Neural progenitor cell (in vitro differentiated cells): ENCODE measurements at places on chromosomes 4 and X.
A peak's percentile ranks its signal among the peaks of the same experiment; 100 is the strongest.

GRCh38 chrX:1423215-1423614 is 29.5 kb downstream of the ASMTL start:
- DNase-seq: no peak

DNA sequence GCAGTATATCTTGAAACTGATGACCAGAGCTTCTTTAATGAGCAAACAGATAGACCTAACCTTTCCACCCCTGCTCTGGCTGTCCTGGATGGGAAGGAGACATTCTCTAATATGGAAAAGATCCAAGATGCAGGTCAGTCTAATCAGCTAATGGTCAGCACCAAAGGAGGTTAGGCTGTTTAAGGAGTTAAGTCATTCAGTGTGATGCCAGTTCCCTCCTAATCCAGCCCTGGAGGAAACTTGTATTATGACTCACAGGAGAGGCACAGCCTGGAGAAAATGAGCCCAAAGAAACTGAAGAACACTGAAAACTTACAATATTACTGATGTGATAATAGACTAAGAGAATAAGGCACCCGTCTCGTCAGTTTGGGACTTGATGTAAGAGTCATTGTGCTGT is 323.0 kb downstream of the HNRNPD start:
- no peak for DNase-seq

DNA sequence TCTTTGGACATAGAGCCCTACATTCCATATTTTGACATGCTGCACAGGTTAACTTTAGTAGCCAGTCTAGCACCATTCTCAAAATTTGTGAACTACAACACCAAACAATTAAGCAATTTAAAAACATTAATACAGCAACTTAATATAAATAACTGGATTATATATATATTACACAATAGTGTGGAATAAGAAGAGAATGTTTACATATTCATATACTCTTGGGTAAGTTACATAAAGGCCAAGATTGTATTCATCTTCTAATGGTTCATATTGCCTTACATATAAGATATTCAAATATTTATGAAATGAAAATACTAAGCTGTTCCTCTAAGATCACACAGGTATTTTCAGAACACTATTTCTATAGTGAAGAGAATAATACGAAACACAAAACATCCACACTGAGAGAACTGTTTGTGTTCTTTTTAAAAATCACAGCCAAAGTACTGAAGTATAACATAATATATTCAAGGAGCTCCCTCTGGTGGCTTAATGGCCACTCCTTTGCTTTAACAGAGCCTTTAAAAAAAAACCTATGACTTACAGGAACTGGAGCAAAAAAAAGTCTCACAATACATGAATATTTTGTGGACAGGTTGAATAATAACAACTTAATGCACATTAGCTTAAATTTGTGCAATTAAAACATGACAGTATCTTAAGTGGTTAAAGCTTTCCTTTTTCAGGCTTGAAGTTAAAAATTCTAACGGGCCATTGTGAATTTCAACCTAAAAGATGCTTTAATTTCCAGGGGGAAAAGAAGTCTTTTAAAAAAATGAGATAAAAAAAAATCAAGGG is 46.2 kb downstream of the NEK1 start:
- peak; percentile 73 for DNase-seq

DNA sequence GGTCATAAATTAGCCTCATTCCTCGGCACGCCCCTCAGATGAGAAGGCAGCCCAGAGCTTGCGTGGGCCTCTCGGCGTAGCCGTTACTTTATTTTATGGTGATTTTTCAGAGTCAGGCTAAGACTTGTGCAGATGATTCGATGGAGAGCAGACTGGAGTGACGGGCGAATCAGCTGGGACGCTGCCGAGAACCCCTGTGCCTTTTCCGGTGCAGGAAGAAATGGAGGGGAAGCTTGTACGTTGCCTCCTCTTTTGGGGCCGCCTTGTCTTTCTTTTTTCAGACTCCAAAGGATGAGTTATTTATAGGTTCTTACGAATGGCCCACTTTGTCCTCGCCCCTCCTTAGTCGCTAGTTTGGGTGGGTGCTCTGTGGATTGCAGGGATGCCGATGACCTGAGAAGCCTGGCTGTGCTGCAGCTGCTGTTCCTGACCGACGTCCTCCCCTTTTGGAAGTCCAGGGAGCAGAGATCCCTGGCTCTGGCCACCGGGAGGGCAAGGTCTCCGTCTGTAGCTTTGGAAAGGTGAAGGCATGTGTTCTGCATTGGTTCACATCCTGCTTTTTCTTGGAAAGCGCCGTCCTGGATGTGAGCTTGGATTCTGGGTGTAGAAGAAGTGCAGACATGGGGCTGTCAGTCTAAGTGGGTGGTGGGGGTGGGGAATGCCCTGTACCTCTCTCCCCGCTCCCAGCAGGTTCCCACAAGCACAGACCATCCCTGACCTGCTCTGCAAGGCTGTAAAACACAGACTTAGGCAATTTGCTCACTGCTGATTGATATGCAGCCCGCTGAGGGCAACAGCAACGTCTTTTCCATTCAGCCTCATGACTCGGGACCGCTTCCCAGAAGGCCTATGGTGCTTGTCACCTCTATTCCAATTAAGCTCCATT is 9.3 kb downstream of the SORCS2 start:
- no peak for DNase-seq

DNA sequence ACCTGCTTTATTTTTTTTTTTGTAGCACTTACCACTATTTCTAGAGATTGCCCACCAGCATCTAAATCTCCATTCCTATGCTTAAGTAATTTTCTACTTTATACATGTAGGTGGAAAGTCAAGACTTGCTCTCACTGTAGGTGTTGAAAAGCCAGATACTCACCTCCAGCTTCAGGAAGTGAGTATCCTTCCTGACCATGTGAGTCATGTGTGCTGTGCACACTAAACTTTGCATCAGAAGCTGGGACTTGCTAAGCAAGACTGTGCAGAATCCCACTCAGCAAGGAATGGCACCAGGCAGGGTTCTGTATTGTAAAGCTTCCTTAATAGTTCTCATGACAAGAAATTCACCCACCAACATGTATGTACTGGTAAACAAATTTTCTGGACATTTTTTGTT is 151.8 kb downstream of the POU4F2 start:
- DNase-seq: no peak

DNA sequence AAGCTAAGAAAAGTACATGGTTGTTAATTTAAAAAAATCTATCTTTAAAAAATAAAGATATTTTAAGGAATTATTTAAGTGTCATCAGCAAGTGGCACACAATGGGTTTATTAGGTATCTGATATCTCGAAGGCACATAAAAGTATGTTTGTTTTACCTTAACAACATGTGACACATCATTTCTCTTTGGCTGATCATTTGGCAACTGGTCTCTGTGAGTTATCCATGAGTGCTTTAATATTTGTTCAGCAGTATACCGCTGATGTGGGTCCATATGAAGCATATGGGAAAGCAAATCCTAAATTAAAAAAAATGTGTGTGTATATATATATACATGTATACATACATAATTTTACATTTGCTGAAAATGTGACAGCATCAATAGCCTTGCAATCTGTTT is 123.2 kb downstream of the RPS6KA6 start:
- no peak for DNase-seq

DNA sequence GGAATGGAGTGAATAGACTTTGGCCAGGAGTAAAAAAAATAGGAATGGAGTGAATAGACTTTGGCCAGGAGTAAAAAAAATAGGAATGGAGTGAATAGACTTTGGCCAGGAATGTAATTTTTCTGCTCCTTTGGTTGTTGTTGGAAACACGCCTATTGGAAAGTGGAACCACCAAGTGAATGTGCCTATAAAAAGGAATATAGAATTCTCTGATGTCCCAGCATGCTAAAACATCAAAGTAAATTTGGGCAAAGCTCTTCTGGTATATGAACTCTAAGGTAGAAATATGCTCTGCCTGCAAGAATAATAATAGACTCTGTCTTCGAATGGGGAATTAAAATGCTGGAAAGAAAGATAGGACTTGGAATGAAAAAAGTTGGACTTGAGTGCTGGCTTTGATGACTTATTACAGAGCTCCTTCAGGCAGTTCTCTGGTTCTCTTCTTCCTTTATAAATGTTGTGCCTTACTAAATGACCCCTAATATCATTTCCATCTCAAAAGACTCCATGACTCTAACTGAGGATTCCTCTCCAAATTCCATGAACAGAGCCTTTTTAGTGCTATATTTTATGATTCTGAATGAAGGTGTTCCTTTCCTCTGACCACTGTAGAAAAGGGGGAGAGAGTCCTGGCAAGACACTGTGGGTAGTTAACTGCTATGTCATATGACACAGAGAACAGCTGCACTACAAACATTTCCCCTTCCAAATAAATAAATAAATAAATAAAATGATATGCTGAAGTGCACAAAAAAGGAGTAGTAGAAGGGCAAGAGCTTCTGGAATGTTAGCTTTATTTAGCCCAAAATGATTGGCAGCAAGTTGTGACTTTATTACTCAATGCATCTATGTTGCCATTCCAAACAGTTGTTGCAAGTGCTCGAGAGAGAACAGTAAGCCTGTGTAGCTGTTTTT is 13.5 kb upstream of the GBA3 start:
- no peak for DNase-seq

GRCh38 chr4:52142816-52143215 is 91.7 kb downstream of the SPATA18 start:
- DNase-seq: no peak

DNA sequence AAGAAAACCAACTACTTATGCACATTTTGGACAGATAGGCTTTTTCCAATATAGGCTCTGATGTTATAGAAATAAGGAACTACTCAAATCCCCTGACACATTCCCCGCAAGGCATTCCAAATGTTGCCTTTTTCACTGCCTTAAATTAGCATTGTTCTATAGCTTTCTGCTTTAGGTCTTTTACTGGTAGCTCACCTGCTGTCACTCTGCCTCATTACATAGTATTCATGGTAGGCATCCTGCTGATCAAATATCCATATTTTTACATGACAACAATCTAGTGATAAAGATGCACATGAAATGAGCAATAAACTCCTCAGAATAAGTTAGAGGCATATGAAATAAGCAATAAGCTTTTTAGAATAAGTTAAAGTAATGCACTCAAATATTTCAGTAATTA is 542.7 kb downstream of the FAM133A start:
- no peak for DNase-seq

GRCh38 chr4:27094224-27094623 is 233.6 kb downstream of the STIM2 start:
- DNase-seq: no peak

GRCh38 chr4:147244786-147245185 is 236.1 kb upstream of the EDNRA start:
- DNase-seq: no peak

DNA sequence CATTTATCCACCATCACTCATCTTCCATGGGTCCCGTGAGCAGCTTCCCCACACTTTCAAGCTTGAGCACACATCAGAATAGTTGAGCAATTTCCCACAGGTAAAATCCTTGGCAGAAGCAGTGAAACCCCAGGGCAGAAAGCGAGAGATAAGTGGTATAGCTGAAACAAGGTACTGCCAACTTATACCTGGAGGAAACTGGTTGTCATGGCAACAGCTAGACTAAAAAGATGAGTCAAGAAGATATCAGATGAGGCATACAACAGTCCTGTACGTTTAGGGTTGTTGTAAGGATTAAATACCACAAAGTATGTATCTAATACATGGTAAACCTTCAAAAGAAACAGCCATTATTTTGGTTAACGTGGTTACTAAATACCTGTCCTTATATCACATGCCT is 66.9 kb upstream of the PHOX2B start:
- DNase-seq: no peak

- DNase-seq: no peak
Observed at GRCh38 chr4:123553733-123554637, 157.4 kb downstream of the SPRY1 start.

DNA sequence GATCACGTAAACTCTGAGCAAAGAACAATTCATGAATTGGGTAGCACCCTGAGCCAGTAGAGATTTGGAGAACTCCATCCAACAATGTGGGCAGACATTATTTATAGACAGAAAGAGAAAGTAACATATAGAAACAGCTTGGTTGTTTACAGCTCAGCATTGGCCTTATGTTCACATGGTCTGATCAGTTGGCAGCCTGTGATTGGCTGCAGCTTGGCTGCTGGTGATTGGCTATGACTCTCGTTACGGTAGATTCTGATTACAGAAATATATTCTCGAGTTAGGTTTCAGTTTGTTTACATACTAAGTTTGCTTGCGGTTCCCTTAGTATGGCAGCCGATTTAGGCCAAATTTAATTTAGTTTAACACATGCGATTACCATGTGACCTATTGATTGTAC is 663.4 kb downstream of the RAPGEF2 start:
- DNase-seq: no peak

GRCh38 chr4:181475781-181476507 is 767.3 kb upstream of the TENM3 start:
- DNase-seq: peak; percentile 26

GRCh38 chr4:153488006-153488891 is 22.1 kb downstream of the TMEM131L start:
- peak; percentile 33 for DNase-seq

GRCh38 chr4:111849746-111850284 is 295.4 kb upstream of the FAM241A start:
- DNase-seq: no peak

GRCh38 chrX:130563476-130563875 is 161.7 kb downstream of the RBMX2 start:
- DNase-seq: no peak

DNA sequence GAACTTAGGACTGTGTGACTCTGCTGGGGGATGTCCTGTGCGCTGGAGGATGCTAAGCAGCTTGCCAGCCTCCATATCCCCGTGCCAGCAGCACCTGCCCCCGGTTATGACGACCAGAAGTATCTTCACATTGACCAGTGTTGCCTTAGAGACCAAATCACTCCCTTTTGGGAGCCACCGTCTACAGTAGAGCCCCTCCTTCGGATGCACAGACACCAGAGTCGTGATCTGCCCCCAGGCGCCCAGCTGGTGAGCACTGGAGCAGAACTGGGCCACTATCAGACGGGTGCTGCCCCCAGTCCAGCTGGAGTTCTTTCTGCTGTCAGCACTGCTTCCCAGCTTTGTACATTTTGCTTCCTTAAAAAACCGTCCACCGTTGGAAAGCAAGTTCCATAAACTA is 30.0 kb upstream of the TADA2B start:
- DNase-seq: no peak

DNA sequence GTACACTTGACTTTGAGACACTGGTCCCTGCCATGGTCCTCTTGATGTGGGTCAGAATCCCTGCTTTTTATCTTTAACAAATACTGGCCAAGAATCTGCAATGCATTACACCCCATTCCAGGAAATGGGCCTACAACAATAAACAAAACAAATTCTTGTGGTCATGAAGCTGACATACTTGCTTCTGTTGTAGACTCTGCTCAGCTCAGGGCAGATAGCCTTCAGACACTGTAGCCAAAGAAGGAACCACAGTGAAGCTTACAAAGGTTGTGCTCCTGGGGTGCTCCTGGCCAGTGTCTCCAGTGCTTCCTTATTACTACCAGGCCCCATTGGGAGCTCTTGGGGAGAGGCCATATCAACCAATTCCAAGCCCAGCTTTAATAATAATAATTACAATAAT is 21.8 kb downstream of the KIAA1210 start:
- no peak for DNase-seq

- no peak for DNase-seq
Observed at GRCh38 chr4:174209341-174209740, 74.1 kb downstream of the FBXO8 start.
